GM23338 (cell line): ENCODE measurements at places on chromosomes 4 and X.

DNA sequence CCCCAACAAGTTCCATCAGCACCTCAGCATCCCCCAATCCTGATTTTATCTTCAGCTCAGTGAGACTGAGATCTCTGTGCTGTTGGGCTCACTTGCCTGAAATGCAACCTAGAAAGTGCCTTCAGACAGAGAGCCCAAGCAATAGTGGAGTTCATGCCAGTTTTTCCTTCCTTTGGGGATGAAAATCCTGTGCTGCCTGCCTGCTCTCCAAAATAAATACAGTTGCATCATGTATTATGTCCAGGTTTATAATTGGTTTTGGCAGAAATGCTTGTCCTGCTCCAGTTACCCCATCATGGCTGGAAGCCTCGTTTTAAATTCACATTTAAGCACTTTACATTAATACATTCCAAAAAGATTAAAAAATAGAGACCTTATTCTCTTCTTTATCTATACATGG lies 1865.5 kb upstream of the TENM3 start:
- no peak for DNase-seq

DNA sequence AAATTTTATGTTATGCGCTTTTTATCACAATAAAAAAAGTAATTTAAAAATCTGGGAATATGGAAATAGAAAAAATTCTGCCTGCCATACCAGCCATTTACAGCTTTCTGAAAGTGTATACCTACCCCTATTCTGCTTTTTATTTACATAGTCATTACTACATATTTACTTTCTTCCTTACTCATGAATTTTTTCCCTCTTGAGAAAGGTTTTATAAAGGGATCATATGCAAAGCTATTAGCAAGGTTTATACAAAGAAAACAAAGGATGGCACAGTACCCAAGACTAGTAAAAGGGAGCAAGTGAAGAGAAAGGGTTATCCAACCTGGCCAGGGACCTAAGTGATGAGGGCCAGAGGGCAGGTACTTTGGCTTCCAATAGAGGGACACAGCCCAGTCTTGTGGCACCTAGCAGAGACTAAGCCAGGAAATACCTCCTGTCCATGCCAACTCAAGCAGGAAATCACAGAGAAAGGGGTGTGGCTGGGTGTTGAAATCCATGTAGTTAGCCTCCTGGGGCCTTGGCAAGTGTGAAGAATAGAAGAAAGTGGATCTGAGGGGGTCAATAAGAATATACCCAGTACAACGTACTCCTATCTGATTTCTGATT lies 207.3 kb upstream of the VEGFC start:
- peak; percentile 5 for DNase-seq

DNA sequence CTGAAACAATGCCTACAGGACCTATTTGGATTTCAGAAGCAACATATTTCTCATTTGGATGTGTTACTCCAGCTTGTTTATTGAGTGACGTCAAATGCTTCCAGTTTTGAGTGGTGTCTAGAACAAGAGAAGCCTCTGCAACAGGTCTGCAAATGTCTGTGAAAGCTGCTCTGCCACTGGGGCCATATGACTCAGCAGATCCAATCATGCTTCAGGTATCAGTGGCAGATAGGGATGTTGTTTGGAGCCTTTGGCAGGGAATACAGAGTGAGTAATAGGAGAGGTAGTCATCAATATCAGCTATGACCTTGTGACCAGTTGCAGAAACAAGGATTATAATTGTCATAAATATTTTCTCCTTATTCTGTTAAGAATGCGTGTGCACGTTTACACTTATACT lies 141.1 kb upstream of the ZXDA start:
- no peak for DNase-seq

- DNase-seq, result no peak
Measured at GRCh38 chr4:174592256-174592984, 70.1 kb upstream of the HPGD start.

DNA sequence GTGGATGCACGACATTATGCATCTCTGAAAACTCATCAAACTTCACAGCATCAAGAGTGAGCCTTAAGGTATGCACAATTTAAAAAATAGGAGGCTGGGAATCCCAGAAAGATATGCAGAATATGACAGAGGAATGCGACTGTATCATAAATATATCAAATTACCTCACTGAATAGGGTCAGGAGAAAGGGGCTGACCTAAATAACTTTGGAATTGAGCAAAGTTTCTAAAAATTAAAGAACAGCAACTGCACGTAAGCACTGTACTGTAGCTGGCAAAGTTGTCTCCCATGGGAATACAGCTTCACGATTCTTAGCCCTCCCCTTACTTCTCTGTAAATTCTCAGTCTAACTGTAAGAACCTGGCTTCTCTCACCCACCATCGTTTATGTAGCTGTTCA lies 397.4 kb upstream of the ZFP42 start:
- no peak for DNase-seq

DNA sequence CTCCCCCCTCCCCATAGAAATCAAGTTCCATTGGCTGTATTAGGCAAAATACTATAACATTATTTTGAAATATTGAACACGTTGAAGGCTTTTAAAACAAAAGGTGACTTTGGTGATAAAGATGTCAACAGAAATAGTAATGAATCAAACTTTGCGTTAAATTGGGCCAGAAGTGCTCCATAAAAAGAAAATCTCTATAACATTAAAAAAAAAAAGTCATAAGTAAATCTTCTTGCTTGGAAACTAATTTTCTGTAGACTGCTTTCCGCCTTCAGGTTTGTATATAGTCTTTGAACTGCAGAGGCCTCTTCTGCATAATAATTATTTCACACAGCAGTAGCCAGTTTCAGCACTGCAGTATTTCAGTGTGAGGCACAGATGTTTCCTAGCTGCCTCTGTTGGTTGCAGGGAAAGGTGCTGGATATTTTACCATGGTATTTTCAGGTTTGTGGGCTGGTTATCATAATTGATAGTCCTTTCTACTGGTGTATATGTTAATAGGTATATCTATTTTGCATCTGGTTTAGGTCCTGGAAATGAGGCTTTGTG lies 158.9 kb downstream of the KDM6A start:
- no peak for DNase-seq
